ENCODE measurements at places on chromosomes 4 and X. TPM values are rescaled to one million over a fixed set of nuclear protein-coding genes. Genes with fewer than 3 reads are reported as not detected.

- H3K4me1 ChIP-seq = no peaks in the 10 kb centered on the region
- no peak overlapping the region for H3K27ac ChIP-seq
Measured at GRCh38 chr4:77636902-77637301, 31.3 kb downstream of the CXCL13 start.

The AP1S2 gene
- polyA plus RNA-seq = 21.2 TPM

GRCh38 chr4:147533331-147533730 is 52.4 kb downstream of the EDNRA start:
- no peak overlapping the region for H3K4me3 ChIP-seq
- H3K27ac ChIP-seq = no peak overlapping the region
- peaks cover 5% of the 10 kb centered on the region for H3K36me3 ChIP-seq
- peaks cover 2% of the 10 kb centered on the region for H3K4me1 ChIP-seq
- DNase-seq = no peak

The METTL14 gene
- 16.3 TPM for polyA plus RNA-seq

- H3K4me1 ChIP-seq = peaks cover 15% of the 10 kb centered on the region
- no peak overlapping the region for H3K4me3 ChIP-seq
- no peak for DNase-seq
- H3K27me3 ChIP-seq = no peaks in the 10 kb centered on the region
Measured at GRCh38 chr4:101192244-101192643, 155.1 kb downstream of the PPP3CA start.

The CFP gene
- polyA plus RNA-seq = 0.19 TPM

GRCh38 chr4:33086331-33086925 is 2366.3 kb downstream of the PCDH7 start:
- H3K27ac ChIP-seq = no peak overlapping the region
- H3K4me1 ChIP-seq = no peaks in the 10 kb centered on the region
- no peak for DNase-seq
- no peaks in the 10 kb centered on the region for H3K27me3 ChIP-seq
- H3K36me3 ChIP-seq = no peaks in the 10 kb centered on the region
- no peak overlapping the region for H3K4me3 ChIP-seq

The PDZD4 gene
- polyA plus RNA-seq = 1.9 TPM

DNA sequence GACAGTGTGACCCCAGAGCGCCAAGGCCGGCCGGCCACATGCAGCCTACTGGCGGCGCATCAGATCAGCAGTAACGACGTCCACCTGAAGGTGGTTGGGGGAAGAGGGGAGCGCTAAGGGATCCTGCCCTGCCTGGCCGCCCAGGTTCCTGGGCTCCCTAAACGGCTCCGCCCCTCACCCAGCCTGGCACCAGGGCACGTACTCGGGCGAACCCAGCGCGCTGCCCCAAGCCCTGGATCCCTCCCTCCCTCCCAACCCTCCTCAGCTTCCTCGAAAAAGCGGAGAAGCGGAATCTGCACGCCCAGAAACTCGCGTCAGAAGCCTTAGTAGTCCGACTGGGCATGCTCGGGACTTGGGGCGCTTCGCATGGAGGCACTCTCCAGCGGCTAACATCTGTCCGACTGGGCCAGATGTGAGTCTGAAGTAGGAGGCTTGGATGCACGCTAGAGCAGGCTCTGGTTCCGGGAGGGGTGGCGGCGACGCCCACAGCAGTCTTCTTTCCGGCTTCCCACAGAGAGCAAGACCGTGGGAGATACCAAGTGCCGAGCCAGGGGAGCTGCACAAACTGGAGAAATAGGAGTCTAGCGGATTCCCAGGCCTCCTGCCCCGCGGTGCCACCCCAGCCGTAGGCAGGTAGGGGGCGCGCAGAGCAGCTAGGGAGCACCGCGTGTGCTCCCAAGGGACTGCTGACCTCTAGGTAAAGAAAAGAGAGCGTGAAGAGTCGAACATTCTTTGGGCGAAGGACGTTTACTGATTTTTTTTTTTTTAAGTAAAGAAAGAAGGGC is 114.3 kb upstream of the TEX13C start:
- peak overlapping the region; percentile 48 for H3K4me3 ChIP-seq
- H3K36me3 ChIP-seq = no peaks in the 10 kb centered on the region
- peak; percentile 33 for DNase-seq
- H3K27ac ChIP-seq = no peak overlapping the region
- H3K27me3 ChIP-seq = peaks cover 33% of the 10 kb centered on the region

- no peak overlapping the region for H3K27ac ChIP-seq
- no peak for DNase-seq
- H3K27me3 ChIP-seq = no peaks in the 10 kb centered on the region
- H3K4me3 ChIP-seq = no peak overlapping the region
Measured at GRCh38 chr4:123536225-123536624, 139.6 kb downstream of the SPRY1 start.

The IGFBP7 gene
- 0.38 TPM for polyA plus RNA-seq

- no peaks in the 10 kb centered on the region for H3K36me3 ChIP-seq
- H3K4me3 ChIP-seq = peak overlapping the region; percentile 90
- peak overlapping the region; percentile 96 for H3K27ac ChIP-seq
- DNase-seq = no peak
- peaks cover 8% of the 10 kb centered on the region for H3K4me1 ChIP-seq
- no peaks in the 10 kb centered on the region for H3K27me3 ChIP-seq
Measured at GRCh38 chr4:184536881-184537248, 62.5 kb upstream of the IRF2 start.

- H3K4me1 ChIP-seq = no peaks in the 10 kb centered on the region
- H3K27me3 ChIP-seq = no peaks in the 10 kb centered on the region
- no peak overlapping the region for H3K27ac ChIP-seq
- no peaks in the 10 kb centered on the region for H3K36me3 ChIP-seq
- no peak overlapping the region for H3K4me3 ChIP-seq
Measured at GRCh38 chr4:25970226-25970675, 56.2 kb downstream of the SMIM20 start.

GRCh38 chrX:2828344-2828958 is at the start of gene GYG2:
GYG2 (plus strand) TSS chrX:2828930; CDS start chrX:2830189, 1,259 bp downstream.
- no peaks in the 10 kb centered on the region for H3K4me1 ChIP-seq
- H3K4me3 ChIP-seq = peak within 1 kb of the TSS; percentile 39
- H3K27ac ChIP-seq = no peak within 1 kb of the TSS

The PRRG3 gene
- not detected for polyA plus RNA-seq

- no peak overlapping the region for H3K27ac ChIP-seq
- H3K36me3 ChIP-seq = no peaks in the 10 kb centered on the region
- no peak for DNase-seq
- H3K4me1 ChIP-seq = no peaks in the 10 kb centered on the region
- H3K27me3 ChIP-seq = no peaks in the 10 kb centered on the region
Measured at GRCh38 chr4:38237139-38237538, 276.9 kb downstream of the PTTG2 start.

GRCh38 chr4:130090427-130090826 is 994.5 kb downstream of the C4orf33 start:
- no peaks in the 10 kb centered on the region for H3K27me3 ChIP-seq
- H3K27ac ChIP-seq = no peak overlapping the region
- no peaks in the 10 kb centered on the region for H3K4me1 ChIP-seq
- no peak for DNase-seq

DNA sequence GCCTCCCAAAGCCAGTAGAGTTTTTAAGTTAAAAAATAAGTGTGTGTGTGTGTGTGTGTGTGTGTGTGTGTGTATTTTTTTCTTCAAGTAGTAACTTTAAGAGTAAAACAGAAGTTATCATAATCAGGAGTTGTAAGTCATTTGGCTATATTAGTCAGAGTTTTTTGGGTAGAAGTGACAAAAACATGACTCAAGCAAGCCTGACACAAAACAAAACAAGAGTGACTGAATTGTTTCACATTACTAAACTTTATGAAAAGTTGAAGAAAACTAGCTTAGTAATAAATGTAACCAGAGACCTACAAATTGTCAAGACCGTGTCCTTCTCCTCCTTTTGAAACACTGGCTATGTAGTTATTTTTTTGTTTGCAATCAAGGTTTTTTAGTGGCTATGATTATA is 738.0 kb upstream of the PITX2 start:
- no peak overlapping the region for H3K4me3 ChIP-seq
- no peaks in the 10 kb centered on the region for H3K27me3 ChIP-seq
- H3K27ac ChIP-seq = no peak overlapping the region
- no peak for DNase-seq
- H3K36me3 ChIP-seq = no peaks in the 10 kb centered on the region

- H3K4me1 ChIP-seq = peaks cover 5% of the 10 kb centered on the region
- H3K4me3 ChIP-seq = peak overlapping the region; percentile 96
- no peaks in the 10 kb centered on the region for H3K27me3 ChIP-seq
- no peaks in the 10 kb centered on the region for H3K36me3 ChIP-seq
Measured at GRCh38 chr4:107989162-107989536, 540 bp upstream of the HADH start.

DNA sequence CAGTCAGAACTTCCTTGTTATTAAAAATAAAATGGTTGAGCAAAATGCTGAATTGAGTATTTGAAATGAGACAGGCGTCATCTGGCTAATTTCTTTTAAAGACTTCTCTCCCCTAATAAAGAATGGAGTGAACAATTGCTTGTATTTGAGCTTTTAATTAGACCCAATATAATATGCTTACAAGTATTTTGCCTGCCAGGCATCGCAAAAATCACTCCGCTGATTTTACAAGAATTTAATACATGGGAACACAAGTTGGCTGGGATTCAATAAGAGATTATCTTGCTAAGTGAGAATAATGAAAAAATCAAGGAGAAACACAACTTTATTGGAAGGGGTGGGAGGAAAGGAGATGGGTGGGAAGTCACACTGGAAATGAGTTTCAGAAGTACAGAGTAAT is 52.3 kb downstream of the KLF3 start:
- H3K4me3 ChIP-seq = no peak overlapping the region
- H3K27ac ChIP-seq = no peak overlapping the region
- H3K36me3 ChIP-seq = no peaks in the 10 kb centered on the region
- no peak for DNase-seq
- no peaks in the 10 kb centered on the region for H3K27me3 ChIP-seq
